ENCODE measurements at places on chromosomes 12 and 14.

- no peak for DNase-seq
These were observed 30.1 kb downstream of the MAX start for GRCh38 chr14:65072256-65072655.

- DNase-seq = no peak
These were observed 303 bp downstream of the GAPDH start for GRCh38 chr12:6534695-6534944.

DNA sequence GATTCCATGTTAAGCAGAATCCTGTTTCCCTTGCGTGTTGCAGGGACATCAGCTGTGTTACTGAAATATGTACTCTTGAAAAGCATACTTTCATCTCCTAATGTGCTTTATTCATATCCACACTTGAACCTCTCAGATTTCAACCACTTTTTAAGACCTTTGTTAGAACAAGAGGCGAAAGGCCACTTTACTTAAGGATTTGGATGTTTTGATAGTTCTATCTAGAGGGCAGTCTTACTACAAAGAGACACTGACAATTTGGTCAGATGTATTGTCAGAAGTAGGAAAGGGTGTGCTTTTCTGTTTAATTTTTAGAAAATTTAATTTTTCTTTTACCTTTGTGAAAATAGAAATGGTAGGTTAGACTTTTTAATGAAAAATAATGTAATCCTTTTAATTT, 267.9 kb downstream of the TMTC2 start:
- DNase-seq = no peak

DNA sequence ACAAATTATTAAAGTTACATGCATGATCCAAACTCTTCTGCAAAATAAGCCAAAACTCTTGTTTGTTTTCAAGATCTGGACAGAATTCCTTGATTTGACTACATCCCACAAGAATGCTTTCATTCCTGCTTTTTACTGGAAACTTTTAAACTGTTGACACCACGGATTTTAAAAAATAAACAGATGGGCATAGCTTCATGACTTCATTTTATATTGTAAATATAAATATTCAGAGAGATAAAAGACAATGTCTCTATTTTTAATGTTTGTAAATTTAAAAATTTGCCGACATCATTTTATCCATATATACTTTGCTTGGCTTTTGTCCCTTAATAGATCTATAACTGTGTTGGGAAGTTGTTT, 134.3 kb upstream of the DCN start:
- no peak for DNase-seq

DNA sequence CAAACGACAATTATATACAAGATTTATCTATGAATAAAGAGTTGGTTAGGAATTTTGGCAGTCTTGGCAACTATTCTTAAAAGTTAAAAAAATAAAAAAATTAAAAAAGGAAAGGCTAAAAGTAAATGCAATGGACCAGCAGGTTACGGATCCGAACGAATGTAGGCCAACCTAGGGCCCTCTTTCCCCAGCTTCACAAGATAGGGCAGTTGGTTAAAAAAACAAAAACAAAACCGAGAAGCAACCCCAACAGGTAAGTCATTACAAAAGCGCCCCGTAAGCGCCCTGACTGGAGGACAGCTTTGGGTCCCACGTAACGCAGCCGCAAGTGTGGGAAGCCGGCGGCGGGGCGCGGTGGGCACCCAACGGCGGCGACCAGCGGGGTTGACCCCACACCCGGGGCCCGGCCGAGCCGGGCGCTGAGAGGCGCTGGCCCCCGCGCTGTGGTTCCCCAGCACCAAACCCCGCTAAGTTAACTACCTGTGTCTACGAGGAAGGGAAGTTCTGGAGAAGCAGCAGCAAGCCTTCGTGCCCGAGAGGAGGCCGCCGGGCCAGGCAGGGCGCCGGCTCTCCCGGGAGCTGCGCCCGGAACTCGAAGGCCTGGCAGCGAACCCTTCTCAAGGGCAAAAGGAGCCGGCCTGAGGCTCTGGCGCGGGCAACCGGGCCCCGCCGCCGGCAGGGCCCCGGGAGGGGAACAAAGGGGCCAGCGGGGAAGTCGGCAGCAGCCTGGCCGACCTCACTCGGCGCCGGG, 882 bp downstream of the HECTD1 start:
- DNase-seq = no peak

- no peak for DNase-seq
These were observed 798.8 kb downstream of the C12orf50 start for GRCh38 chr12:87230441-87230840.

- no peak for DNase-seq
These were observed 90.3 kb downstream of the LMO3 start for GRCh38 chr12:16515666-16516065.

DNA sequence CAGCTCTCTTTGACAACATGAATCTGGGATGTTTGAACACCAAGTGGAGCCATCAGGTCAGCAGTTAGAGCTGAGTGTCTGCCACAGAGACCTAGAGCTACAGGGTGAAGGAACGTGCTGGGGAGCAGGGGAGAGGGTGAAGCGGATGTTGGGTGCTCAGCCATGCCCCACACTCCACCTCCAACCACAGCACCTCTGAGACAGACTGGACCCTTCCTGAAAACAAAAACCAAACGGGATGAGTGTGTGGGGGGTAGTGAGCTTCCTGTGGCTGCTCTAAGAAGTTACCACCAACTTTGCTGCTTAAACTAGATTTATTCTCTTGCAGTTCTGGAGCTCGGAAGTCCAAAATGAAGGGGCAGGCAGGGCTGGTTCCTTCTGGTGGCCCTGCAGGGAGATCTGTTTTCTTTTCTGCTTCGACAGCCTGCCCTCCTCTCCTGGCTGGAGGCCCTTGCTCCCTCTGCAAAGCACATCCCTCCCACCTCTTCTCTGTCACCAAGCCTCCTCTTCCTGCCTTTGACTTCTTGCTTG, 5.6 kb upstream of the GOLGA3 start:
- DNase-seq = no peak

DNA sequence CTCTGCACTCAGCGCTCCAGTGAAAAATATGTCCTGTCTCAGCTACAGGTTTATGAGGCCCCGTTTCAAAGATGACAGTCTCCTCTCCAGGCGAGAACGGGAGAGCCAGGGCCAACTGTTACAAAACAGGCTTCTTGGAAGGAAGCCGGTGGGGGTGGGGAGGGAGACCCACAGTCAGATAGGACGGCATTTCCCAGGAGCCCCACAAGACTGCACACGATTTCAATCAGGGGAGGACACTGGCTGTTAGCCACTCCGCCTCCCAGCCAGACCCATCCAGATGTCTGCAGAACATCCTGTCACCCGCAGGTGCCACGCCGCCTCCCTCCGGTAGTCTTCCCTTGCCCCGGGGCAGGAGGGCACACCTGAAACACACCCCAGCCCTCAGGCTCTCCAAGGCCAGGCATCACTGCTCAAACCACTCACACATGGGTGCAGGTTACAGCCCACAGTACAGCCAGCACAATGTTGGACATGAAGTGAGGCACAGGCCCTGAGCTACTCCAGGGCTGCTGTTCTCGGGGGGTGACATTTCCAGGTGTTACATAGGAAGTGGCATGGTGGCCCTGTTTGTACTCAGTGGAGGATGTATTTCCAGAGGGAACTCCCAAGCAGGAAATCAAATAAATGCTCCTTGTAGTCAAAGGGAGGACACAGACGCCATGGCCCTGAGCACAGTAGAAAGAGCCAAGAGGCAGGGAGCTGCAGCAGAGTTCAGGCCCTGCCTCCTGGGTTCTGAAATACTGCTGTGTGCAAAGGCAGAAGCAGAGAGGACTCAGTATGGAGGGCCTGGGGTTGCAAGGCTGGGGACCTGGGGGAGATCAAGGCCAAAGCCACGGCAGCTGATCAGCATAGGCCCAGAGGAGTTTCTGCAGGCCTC, 138.1 kb downstream of the BCL11B start:
- DNase-seq = no peak

GRCh38 chr12:113440336-113440735, 18.2 kb downstream of the SDSL start:
- no peak for DNase-seq

- DNase-seq = no peak
These were observed 4.9 kb upstream of the FOXG1 start for GRCh38 chr14:28761438-28762291.

DNA sequence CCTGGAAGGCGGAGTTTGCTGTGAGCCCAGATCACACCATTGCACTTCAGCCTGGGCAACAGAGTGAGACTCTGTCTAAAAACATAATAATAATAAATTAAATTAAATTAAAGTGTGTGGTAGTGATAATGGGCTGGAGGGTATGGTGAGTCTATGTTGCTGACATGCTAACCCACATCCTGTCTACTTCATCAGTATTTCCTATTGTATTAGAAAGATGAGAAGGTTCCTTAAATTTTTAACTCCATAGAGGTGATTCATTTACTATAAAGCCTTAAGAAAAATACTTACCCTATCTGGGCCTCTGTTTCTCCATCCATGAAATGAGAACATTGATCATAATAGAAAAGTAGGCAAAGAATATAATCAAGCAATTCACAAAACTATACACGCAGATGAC, 280.5 kb downstream of the FBXL14 start:
- no peak for DNase-seq

DNA sequence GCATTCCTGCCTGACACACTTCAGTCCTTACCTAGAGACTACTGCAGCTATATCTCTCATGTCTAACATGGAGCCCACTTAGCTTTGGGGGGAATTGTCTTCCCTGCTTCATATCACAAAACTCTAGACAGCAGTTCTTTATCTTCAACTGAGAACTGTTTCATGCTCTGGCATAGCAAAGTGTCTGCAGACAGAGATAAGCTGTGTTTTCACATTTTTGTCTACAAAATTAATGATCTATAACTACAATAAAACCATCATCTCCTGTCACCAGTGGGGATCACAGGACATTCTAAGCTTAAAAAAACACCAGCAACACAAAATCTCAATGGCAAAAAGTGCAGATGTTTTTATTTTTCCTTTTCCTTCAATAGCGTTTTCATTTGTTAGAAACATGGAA, 137.1 kb upstream of the VRK1 start:
- DNase-seq = no peak

- DNase-seq = no peak
These were observed 115.7 kb downstream of the LLPH start for GRCh38 chr12:66014818-66015217.

DNA sequence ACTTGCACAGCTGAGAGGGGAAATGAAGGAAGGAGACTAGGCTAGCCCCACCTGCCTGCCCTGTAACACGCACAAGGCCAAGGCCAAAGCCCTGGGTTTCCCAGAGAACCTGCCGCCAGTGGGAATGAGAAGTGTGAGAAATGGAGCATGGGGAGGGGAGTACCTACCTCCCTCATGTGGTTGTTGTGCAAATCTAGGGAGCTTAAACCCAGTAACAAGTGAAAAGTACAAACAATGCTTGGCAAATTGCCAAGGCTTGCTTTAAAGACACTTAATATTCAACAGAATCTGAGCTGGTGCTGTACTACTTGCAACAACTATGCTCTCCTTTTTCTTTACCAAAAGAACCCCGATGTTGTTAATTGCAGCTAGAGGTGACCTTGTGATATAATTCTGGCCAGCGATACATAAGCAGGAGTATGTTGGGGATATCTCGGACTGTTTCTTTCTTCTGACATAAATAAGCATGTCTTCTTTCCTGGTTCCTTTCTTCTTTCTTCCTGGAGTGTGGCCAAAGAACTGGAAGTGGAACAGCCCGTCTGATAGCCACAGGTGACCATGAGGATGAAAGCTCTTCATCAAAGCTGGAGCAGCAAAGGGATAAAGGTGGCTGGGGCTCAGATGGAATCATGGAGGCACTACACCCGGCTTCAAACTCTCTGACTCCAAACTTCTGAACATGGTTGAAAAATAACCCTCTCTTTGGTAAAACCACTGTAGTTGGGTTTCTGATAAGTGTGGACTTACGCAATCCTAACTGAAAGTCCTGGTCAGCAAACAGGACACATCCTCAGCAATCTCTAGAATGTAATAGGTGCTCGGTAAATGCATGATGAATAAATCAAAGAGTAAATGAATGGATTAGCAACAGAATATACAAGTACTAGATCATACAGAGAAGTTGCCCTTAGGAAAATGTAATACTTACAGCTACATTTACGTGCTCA, 207.9 kb downstream of the NUAK1 start:
- no peak for DNase-seq

- no peak for DNase-seq
These were observed 100.9 kb downstream of the NCOR2 start for GRCh38 chr12:124466216-124467128.

- DNase-seq = no peak
These were observed 2.2 kb downstream of the RCOR1 start for GRCh38 chr14:102594514-102595175.

DNA sequence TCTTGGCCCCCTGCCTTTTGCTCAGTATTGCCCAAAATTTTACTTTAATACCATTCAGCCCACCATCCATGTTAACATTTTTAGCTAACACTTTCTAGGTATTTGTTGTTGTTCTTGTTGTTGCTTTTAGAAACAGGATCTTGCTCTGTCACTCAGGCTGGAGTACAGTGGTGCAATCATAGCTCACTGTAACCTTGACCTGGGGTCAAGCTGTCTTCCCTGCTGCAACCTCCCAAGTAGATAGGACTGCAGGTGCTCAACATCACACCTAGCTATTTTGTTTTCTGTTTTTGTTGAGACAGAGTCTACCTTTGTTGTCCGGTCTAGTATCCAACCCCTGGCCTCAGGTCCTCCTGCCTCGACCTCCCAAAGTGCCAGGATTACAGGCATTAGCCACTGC, 4.0 kb downstream of the MIPOL1 start:
- DNase-seq = no peak

DNA sequence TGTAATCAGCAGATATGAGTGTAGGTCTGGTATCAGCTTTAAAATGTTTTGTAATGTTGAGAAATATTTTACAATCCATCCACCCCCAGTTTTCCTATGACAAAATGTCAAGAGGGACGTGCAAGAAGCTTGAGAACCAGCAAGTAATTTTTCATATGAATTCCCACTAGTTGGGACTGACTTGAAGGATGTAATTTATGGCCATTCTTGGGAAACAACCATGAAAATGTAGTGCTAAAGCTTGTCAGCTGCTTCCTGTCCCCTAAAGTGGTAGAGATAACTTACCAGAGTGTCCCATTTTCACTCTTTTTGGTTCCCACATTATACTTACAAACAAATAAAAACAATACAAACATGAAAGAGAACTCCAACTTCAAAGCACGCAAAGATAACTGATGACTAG, 63.9 kb downstream of the RERG start:
- no peak for DNase-seq

DNA sequence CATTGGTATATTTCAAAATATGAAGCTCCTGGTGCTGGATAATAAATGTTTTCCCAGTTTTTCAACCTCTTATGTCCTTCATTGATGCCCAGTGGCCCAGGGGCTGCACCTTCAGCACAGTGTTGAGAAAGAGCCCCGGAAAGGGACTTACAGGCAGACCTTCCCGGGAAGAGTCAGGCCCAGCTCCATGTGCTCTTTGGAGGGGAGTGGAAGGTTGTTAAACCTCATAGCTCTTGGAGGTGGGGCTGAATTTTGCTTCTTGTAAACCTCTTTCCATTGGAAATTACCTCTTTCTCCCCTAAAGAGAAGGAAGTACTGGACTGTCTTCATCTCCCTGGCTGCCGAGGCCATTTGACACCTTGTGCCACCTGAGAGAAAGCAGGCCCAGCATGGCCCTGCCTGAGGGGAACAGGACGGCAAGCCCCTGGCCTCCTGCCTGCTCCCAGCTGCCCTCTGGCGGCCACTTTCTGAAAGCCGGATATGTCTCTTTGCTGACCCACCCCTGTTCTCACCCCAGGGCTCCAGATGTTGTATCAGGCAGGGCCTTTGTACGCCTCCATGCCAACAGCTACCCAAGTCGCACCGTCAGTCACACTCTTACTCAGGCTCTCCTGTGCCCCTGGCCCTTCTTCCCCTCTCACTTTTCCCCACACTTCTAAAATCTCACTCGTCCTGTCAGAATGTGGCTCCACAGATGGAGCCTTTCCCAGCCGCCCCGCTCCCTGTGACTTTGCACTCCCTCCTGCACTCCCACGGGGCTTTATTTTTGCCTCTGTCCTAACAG, 43.0 kb downstream of the EVL start:
- DNase-seq = no peak

- DNase-seq = no peak
These were observed 410.8 kb downstream of the NAV3 start for GRCh38 chr12:78241446-78241845.
